NCI-H446 treated with DMSO at 0.1 percent for 48 hours (cell line): ENCODE measurements at places on chromosomes 13 and 19.

DNA sequence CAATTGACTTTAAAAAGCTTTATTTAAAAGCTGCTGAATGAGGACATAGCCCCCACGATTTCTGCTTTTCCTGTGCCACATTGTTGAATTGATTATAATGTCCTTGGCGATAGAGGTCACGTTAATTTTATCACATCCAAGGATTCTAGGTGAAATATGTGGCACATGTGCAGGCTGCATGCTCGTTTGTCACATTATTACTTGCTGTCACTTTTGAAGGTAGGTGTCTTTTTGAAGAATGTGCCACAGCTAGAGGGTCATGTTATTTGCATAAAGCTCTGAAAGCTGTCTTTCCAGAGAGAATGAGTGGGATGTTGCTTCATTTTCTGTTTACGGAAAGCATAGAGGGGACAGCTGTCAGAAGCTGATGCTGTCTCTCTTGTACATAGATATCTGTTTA, 927.6 kb upstream of the ATXN8OS start:
- DNase-seq = no peak

DNA sequence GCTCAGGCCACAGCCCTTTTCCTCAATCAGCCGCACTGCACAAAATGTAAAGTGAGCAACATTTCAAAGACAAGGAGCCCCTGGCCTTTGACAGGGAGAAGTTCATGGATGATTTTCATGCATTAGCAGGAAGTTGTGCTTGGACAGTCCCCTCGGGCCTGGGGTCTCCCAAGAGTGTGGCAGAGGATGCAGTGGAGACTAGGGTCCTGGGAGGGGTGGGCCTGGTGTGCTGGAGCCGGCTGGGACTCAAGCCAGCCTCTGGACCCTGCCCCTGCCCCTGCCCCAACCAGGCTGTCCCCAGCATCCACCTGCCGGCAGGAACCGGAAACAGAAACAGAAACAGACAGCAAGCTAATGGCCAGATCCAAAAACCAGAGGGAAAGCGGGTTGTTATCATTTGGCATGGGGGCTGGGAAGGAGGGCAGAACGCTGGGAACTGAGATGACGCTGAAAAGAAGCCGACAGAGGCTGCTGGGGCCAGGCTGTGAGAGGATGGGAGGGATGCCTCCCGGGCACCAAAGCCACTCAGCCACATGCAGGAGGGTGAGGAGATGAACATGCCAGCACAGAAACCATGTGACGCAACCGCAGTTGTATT, 2.3 kb downstream of the GAS6 start:
- no peak for DNase-seq

DNA sequence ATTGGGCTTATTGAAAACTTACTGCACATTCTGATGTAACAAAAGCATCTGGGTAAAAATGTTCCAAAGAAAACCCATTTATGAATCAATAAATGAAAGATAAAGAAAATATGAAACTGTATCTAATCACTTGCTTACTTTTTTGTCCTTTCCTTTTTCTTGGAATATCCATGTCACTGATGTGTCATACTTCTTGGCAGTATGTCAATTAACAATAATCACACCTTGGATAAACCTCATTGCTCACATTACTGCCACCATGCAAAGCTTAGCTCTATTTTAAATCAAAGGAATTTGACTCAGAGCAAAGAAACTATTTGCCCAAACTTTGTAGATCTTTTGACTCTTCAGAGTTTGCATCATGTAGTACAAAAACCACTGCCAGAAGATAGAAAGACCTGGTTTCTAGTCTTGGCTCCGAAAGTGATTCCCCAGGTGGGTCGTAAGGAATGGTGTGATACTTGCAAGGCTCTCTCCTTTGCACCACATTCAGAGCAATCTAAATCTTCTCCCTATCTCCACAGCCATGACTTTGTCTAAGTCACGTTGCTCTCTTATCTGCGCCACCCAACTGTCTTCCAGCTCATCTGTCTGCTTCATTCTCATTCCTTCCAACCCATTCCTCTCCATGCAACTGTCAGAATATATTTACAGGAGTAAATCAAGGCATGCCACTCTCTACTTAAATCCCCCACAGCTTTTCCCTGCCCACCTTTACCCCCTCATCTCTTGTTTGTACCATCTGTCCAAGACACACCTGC, 311.9 kb downstream of the COG6 start:
- no peak for DNase-seq

DNA sequence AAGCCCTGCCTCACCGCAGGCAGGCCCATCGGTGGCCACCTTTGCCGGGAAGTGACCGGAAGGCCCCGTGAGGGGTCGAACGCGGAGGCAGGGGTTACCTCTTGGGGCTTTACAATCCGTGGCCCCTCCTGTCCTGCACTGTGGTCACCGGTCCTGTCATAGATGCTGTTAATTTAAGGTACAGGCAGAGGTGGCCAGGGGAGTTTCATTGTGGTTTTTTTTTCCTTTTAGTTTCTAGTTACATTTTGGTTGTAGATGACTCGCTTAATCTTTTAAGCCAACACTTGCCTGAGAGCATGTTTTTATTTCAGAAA, 13.1 kb downstream of the COMP start:
- DNase-seq = no peak

DNA sequence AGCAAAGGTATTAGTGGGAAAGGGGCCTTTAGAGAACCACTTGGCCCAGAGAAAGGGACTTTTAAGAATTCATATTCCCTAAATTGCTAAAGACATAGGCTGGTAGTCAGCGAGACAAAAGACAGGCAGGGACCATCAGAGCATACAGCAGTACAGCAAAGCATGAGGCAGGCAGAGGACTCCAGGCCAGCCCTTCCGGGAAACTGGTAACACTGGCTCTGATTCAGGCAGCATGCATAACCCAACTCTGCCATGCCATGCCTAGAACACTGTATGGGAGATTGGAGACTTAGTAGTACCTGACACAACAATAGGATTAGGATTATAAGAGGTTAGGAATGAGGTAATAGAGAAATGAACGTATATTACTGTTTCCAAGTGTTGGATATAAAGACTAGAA, 34.9 kb downstream of the CAB39L start:
- DNase-seq = no peak
